Femur (tissue), 1 donor: ENCODE measurements at places on chromosomes 2 and 18.

GRCh38 chr2:168835969-168836368, 33.5 kb downstream of the NOSTRIN start:
- no peak for DNase-seq

DNA sequence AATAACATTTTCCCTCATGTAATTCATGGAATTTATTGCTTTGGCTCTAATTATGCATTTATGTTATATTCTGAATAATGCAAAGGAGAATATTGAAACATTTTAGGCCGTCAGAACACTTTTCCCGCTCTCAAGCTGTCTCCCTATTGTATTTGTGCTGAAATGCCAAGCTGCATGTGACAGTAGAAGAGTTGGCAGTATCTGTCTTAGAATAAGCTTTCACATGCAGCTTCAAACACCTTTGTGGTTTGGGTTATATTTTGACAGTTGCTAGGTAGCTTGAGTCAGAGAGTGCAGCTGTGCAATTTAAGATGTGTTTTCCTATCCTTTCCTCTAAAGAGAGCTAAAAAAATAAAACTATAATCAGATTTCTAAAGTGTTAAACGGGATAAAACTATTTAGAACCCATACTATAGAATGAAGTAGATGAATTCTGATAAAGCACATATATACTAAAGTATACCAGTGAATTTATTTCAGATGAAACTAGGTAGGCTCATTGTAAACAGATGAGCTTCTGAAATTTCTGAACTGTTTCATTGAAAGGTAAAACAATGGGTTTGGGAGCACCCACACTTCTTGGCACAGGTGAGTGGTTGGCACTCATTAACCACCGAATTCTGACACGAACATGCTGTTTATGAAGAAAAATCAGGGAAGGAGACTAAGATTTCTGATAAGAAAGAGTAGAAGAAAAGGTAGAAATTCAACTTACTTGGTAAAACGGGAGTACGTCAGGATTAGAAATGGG, 43.4 kb downstream of the PLCL1 start:
- DNase-seq = no peak

GRCh38 chr2:158297606-158298005, 158.9 kb downstream of the CCDC148 start:
- DNase-seq = no peak

DNA sequence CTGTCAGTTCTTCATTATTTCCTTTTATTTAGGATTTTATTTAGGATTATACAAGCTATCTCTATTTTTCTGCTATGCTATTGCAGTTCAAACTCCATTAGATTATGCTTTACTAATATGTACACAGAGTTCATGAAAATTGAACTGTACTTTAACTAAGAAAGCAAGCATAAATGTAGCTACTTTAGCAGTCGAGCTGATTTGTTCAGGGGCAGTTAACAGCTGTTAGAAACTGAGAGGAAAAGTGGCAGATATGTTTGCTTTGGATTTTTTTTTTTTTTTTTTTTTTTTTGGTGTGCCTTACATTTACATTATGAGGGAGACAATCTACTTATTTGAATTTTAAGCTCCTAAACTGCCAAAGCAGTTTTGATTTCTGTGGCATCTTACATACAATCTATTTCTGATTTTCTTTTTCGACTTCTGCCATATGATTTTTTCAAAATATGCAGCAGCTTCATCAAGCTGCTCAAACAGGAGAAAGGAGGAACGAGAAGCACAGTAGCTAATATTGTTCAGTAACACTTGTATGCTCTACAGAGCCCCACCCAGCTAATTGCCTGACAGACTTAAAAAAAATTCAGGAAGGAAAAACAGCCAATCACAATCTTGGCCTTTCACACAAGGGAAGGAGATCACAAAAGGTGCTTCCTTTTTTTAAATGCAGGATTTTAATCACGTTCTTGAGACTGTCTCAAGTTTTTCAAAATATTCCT, 233.4 kb upstream of the SIX3 start:
- DNase-seq = no peak

GRCh38 chr2:118123561-118124232, 35.4 kb downstream of the INSIG2 start:
- peak; percentile 51 for DNase-seq

- DNase-seq = no peak
These were observed 616.0 kb downstream of the NUP35 start for GRCh38 chr2:183740241-183740640.
